ENCODE measurements at places on chromosomes 11 and 22.
A peak's percentile ranks its signal among the peaks of the same experiment; 100 is the strongest.

GRCh38 chr11:78417175-78417887, at the start of gene GAB2:
TSS of gene GAB2 (minus strand) at chr11:78417820. CDS start at chr11:78417720, 100 bp downstream.
- H3K36me3 ChIP-seq, result no peaks in the 10 kb centered on the region
- peak; percentile 68 for DNase-seq
- peaks cover 5% of the 10 kb centered on the region for H3K27me3 ChIP-seq
- H3K4me3 ChIP-seq, result peak within 1 kb of the TSS; percentile 66
- peaks cover 33% of the 10 kb centered on the region for H3K4me1 ChIP-seq
- H3K27ac ChIP-seq, result no peak within 1 kb of the TSS

DNA sequence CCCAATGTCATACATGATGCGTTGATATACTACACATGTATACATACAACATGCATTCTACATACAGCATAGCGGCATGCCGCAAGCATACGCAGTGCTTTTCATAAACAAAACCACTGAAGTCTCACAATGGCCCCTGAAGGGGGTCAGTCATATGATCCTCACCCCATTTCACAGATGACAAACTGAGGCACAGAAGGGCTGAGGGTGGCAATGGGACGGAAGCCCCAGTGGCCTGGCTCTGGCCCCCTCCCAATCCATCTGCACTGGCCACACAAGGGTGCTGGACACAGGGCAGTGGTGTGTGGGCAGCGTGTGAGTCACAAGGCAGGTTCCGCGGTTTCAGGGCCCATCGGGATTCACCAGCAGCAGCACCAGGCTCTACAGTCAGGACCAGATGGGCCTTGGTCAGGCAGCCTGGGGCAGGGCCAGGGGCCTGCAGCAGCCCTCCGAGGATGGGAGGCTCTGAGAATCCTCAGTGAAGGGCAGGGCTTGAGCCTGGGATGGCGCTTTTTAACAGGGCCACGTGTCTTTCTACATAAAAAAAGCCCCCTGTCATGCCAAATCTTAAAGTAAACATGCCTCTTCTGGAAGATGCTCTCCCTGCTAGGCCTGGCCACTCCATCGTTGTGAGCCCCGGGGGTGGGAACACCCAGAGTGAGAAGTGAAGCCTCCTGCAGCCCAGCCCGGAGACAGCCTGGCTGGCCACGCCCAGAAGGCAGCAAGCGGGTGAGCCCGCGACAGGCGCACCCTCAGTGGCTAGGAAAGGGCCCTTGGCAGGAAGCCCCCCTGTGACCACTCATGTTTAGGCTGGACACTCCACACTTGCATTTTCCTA, 206.5 kb downstream of the CTTN start:
- H3K4me1 ChIP-seq, result no peaks in the 10 kb centered on the region
- H3K27ac ChIP-seq, result no peak overlapping the region
- DNase-seq, result no peak
- no peak overlapping the region for H3K4me3 ChIP-seq

DNA sequence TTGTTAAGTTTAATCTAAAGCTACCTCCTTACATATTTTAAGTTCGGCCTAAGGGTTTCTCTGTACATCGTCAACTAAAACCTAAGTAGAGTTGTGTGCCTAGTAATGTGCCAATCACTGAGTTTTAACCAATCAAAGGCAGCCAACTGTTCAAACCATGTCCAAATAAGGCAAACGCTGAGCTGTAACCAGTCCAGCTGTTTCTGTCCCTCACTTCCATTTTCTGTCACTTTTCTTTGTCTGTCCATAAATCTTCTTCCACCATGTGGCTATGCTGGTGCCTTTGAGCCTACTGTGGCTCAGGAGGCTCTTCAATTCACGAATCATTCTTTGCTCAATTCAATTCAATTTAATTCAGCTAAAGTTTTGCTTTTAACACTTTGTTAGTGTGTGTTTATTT, 13.9 kb upstream of the ATXN10 start:
- H3K36me3 ChIP-seq, result no peaks in the 10 kb centered on the region
- no peaks in the 10 kb centered on the region for H3K4me1 ChIP-seq
- H3K27me3 ChIP-seq, result no peaks in the 10 kb centered on the region
- no peak overlapping the region for H3K27ac ChIP-seq
- DNase-seq, result no peak
- no peak overlapping the region for H3K4me3 ChIP-seq

- H3K4me3 ChIP-seq, result no peak overlapping the region
- no peaks in the 10 kb centered on the region for H3K36me3 ChIP-seq
- H3K27ac ChIP-seq, result no peak overlapping the region
- no peaks in the 10 kb centered on the region for H3K27me3 ChIP-seq
Measured at GRCh38 chr11:103418014-103418413, 308.8 kb downstream of the DYNC2H1 start.

GRCh38 chr22:28247136-28247535, 328.1 kb upstream of the PITPNB start:
- DNase-seq, result no peak
- H3K4me3 ChIP-seq, result no peak overlapping the region
- H3K4me1 ChIP-seq, result no peaks in the 10 kb centered on the region
- H3K36me3 ChIP-seq, result no peaks in the 10 kb centered on the region
- H3K27me3 ChIP-seq, result no peaks in the 10 kb centered on the region

GRCh38 chr11:128726458-128727139, 32.7 kb downstream of the FLI1 start:
- peaks cover under 1% of the 10 kb centered on the region for H3K36me3 ChIP-seq
- peak overlapping the region; percentile 33 for H3K4me3 ChIP-seq
- DNase-seq, result peak; percentile 59
- H3K4me1 ChIP-seq, result peaks cover 100% of the 10 kb centered on the region

GRCh38 chr22:17882727-17883126, 108.5 kb upstream of the BID start:
- H3K27ac ChIP-seq, result no peak overlapping the region
- H3K4me3 ChIP-seq, result no peak overlapping the region
- H3K4me1 ChIP-seq, result no peaks in the 10 kb centered on the region
- no peaks in the 10 kb centered on the region for H3K27me3 ChIP-seq
- no peak for DNase-seq

DNA sequence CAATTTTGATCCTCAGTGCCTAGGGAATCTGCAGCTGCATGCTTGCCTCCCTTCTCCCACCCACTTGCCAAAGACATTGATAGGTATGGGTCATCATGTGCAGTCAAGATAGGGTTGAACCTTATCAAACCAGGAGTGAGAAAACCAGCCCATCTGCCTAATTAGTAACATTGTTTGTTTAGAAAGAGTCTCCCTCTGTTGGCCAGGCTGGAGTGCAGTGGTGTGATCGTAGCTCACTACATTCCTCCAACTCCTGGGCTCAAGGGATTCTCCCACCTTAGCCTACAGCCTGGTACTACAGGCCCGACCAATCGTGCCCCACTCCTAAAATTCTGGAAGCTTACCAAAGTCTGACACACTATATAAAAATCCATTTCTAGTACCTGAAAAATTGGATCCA, 4.6 kb downstream of the C11orf71 start:
- no peaks in the 10 kb centered on the region for H3K27me3 ChIP-seq
- H3K36me3 ChIP-seq, result no peaks in the 10 kb centered on the region
- no peak overlapping the region for H3K4me3 ChIP-seq
- no peak for DNase-seq
- peaks cover 6% of the 10 kb centered on the region for H3K4me1 ChIP-seq
- H3K27ac ChIP-seq, result no peak overlapping the region

DNA sequence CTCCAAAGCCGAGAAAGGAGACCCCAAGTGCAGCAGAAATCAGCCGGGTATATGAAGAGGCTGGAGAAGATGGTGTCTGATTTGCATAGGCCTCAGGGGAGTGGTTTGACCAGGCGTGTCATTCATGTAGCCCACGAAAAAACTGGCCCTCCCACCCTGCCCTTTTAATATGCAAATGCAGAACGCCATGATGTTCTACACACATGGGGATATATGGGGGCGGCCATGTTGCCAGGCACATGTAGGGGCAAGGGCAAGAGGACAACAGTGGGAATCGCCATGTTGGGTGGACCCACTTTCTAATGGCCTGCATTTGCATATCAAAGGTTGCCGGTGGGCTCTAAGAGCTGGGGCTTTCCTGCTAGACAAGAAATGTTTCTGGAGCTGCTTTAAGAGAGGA, 86.4 kb downstream of the ISX start:
- no peak for DNase-seq
- peaks cover 5% of the 10 kb centered on the region for H3K4me1 ChIP-seq
- H3K27ac ChIP-seq, result no peak overlapping the region
